ENCODE measurements at places on chromosomes 6 and 20.

- no peak for DNase-seq
These were observed 19.7 kb downstream of the TRAF3IP2 start for GRCh38 chr6:111585974-111586315.

- DNase-seq, result no peak
These were observed 146.1 kb upstream of the AKAP12 start for GRCh38 chr6:151093706-151094105.

- DNase-seq, result no peak
These were observed 198.7 kb downstream of the GMPR start for GRCh38 chr6:16437095-16437494.

GRCh38 chr6:21536280-21536766, 57.2 kb upstream of the SOX4 start:
- DNase-seq, result no peak

DNA sequence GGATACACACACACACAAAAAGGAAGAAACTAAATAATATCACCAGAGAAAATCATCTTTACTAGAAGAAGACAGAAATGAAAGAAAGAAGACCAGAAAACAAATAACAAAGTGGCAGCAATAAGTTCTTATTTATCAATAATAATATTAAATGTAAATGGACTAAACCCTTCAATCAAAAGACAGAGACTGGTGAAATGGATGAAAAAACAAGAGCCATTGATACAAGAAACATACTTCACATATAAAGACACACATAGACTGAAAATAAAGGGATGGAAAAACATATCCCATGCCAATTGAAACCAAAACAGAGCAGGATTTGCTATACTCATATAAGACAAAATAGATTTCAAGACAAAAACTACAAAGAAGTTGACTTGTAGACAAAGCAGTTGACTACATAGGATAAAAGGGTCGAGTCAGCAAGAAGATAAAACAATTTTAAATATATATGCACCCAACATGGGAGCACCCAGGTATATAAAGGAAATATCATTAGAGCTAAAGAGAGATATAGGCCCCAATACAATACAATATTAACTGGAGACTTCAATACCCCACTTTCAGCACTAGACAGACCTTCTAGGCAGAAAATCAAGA, 259.4 kb downstream of the EPM2A start:
- no peak for DNase-seq

GRCh38 chr6:3614918-3615317, 136.6 kb downstream of the PXDC1 start:
- no peak for DNase-seq

- no peak for DNase-seq
These were observed 11.2 kb upstream of the TAGAP start for GRCh38 chr6:159056003-159056402.

DNA sequence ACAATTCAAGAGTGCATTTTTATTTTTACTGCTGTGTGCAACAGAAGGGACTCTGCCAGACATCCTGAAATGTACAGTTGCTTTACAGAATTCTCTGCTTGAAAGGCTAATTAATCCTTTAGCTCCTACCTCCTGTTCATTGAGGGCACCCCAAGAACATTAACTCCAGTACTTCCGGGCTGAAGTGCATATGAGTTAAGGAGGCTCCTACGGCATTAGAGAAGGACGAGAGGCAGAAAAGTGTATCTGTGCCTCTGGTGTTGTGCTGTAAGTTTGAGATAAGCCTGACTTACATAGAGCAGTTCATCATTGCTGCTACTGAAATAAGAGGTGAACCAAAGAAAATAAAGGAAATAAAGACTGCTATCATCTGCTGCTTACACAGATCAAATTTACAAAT, 609.3 kb upstream of the ADGRB3 start:
- no peak for DNase-seq

DNA sequence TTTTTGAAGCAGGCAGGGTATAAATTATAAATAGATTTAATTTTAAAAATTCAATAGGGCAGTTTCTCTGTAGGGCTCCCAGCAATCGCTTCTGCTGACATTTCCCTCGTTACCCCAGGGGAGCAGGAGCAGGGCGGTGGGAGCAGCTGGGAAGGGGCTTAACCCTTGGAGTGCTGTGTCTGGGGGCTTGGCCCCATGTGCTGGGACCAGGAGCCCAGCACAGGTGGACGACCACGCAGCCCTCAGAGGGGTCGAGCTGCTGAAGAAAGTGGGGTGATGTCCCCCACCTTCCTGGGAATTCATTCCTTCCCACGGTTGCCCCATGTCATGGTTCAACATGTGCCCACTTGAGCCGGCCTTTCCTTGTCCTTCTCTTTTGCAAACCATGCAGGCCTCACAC, 67.5 kb upstream of the STX16 start:
- peak; percentile 5 for DNase-seq

GRCh38 chr6:45843848-45844521, 171.7 kb downstream of the CLIC5 start:
- DNase-seq, result no peak

- no peak for DNase-seq
These were observed 54.0 kb downstream of the NPEPL1 start for GRCh38 chr20:58746620-58747019.

GRCh38 chr6:3696525-3697088, 54.9 kb downstream of the PXDC1 start:
- DNase-seq, result no peak

- no peak for DNase-seq
These were observed 9.3 kb upstream of the NCR2 start for GRCh38 chr6:41326092-41326491.

DNA sequence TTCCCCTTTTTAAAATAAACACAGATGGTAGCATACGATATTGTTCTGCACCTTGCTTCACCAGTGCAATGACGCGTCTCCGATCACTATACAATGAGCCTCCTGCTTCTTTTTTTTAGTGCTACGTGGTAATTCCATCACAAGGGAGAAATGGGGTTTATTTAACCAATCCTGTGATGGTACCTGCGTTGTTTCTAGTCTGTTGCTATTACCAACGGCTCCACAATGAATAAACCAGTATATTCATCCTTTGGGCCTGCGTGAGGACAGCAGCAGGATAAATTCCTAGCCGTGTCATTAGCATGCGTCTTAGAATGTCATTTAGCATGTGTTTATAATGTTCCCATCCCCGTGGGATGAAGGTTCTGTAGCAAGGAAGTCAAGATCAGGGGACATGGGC, 42.9 kb downstream of the GNAS-AS1 start:
- DNase-seq, result no peak

DNA sequence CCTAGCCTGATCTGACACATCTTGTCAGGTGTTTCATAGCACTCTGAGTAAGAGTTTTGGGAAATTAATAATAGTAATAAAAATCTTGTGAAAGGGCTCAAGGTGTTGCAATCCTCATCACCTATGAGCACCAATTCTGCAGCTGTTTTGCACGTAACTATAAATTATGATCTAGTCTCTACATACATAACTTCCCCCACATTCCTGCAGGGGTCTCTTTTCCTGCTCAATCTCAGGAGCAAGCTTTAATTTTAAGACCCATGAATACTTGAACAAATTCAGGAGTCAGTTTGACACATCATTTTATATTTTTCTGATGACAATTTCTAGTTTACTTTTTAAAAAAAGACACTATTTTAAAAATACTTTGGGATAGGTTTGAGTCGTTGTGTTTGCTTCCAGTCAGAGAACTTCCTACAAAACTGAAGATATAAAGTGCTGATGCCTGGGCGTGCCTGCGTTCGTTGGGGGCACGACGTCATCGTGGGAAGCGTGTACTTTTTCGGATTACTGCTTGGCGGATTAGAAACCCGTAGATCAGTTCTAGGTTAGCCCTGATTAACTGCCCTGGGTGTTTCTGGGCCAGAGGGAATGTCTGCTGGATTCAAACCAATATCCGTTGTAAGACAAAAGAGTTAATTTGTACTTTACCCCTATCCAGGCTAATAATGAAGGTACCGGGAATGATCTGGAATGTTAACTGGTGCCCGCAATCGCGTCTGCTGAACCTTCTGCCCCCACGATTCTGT, 1.0 kb upstream of the E2F3 start:
- no peak for DNase-seq

- peak; percentile 86 for DNase-seq
These were observed 34.1 kb upstream of the EZR start for GRCh38 chr6:158853072-158853879.

DNA sequence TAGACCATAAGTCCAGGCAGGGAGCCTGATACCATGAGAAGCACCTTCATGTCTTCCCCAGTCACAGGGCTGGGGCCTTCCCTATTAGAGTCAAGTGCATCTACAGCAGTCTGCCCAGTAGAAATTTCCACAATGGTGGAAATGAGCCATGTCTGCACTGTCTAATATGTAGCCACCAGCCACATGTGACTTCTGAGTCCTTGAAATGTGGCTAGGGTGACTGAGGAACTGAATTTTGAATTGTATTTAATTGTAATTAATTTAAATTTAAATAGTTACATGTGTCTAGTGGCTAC, 300.2 kb downstream of the CLIC5 start:
- DNase-seq, result no peak

Measured in suprapubic skin (tissue), 4 donors.